ENCODE measurements at places on chromosomes 2 and 18.

DNA sequence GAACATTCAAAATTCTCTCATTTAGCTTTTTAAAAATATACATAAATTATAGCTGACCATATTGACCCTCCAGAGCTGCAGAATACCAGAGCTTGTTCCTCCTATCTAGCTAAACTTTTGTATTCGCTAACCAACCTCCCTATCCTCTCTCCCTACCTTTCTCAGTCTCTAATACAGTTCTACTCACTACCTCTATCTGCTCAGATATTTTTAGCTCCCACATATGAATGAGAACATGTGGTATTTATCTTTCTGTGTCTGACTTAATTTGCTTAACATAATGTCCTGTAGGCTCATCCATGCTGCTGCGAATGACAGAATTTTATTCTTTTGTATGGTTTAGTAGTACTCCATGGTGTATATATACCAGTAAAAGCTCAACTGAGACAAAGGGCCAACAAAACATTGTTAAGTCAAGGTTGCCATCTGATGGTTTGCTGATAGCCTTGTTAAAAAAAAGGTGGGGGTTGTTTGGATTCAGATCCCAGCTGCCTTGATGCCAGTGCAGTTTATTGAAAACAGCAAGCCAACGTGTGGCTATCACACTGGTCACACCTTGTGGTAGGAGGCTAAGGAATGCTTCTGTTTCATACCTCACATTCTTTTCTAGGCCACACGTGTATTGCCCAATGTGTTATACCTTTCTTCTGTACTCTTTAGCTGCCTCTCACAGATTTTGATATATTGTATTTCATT, 101.5 kb downstream of the VWA3B start:
- DNase-seq: no peak
- H3K4me1 ChIP-seq: no peaks in the 10 kb centered on the region
- no peak overlapping the region for H3K4me3 ChIP-seq
- H3K36me3 ChIP-seq: no peaks in the 10 kb centered on the region

- H3K36me3 ChIP-seq: no peaks in the 10 kb centered on the region
- H3K4me3 ChIP-seq: no peak overlapping the region
- peaks cover 14% of the 10 kb centered on the region for H3K4me1 ChIP-seq
- H3K27ac ChIP-seq: no peak overlapping the region
- no peak for DNase-seq
Observed at GRCh38 chr2:158965641-158966040, 2.8 kb upstream of the TANC1 start.

DNA sequence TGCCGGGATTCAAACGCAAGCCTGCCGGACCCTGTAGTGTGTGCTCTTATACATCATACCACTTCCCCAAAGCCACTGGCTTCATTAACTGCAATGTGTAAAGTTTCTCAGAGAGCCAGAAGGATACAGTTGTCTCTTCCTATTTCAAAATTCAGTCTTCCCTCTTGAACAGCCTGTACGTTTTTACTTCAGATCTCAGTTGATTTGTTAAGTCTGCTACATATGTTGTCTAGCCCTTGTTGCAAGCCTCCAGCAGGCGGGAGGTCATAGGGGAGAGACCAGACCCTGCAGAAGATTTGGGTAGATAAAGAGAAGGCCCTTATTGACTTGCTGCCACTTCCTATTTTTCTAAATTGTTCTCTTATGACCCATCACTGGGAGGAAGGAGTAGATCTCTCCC, 56.2 kb downstream of the ARHGEF33 start:
- H3K27ac ChIP-seq: no peak overlapping the region
- H3K4me3 ChIP-seq: no peak overlapping the region
- H3K27me3 ChIP-seq: peaks cover 2% of the 10 kb centered on the region
- H3K36me3 ChIP-seq: no peaks in the 10 kb centered on the region
- peaks cover 11% of the 10 kb centered on the region for H3K4me1 ChIP-seq

GRCh38 chr2:43019536-43020183, 206.7 kb downstream of the ZFP36L2 start:
- no peaks in the 10 kb centered on the region for H3K27me3 ChIP-seq
- DNase-seq: no peak
- peaks cover 2% of the 10 kb centered on the region for H3K4me1 ChIP-seq
- H3K27ac ChIP-seq: no peak overlapping the region

DNA sequence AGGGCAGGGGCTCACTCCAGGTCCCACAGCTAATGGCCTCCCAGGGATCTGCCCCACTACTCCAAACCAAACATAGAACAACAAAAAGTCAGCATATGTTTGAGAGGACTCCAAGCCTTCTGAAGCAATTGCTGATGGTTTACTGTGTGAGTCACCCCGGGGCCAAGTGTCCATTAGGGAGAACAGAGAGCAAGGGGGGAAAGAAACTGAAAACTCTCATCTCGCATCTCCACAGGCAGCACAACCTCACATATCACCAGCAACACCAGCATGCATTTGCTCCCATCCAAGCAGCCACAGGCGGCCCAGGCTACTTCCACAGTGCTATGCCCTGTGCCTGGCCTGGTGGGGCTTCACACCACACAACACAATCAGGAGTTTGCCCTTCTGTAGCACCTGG, 39.1 kb downstream of the CYRIA start:
- no peak for DNase-seq
- no peak overlapping the region for H3K4me3 ChIP-seq
- H3K27me3 ChIP-seq: no peaks in the 10 kb centered on the region
- peaks cover 62% of the 10 kb centered on the region for H3K4me1 ChIP-seq
- H3K36me3 ChIP-seq: no peaks in the 10 kb centered on the region
- no peak overlapping the region for H3K27ac ChIP-seq

GRCh38 chr2:38584881-38585280, 17.8 kb downstream of the HNRNPLL start:
- peaks cover 8% of the 10 kb centered on the region for H3K4me1 ChIP-seq
- peaks cover 37% of the 10 kb centered on the region for H3K36me3 ChIP-seq
- no peak overlapping the region for H3K4me3 ChIP-seq
- DNase-seq: no peak
- H3K27ac ChIP-seq: no peak overlapping the region
